ENCODE measurements at places on chromosomes 7 and 10.

DNA sequence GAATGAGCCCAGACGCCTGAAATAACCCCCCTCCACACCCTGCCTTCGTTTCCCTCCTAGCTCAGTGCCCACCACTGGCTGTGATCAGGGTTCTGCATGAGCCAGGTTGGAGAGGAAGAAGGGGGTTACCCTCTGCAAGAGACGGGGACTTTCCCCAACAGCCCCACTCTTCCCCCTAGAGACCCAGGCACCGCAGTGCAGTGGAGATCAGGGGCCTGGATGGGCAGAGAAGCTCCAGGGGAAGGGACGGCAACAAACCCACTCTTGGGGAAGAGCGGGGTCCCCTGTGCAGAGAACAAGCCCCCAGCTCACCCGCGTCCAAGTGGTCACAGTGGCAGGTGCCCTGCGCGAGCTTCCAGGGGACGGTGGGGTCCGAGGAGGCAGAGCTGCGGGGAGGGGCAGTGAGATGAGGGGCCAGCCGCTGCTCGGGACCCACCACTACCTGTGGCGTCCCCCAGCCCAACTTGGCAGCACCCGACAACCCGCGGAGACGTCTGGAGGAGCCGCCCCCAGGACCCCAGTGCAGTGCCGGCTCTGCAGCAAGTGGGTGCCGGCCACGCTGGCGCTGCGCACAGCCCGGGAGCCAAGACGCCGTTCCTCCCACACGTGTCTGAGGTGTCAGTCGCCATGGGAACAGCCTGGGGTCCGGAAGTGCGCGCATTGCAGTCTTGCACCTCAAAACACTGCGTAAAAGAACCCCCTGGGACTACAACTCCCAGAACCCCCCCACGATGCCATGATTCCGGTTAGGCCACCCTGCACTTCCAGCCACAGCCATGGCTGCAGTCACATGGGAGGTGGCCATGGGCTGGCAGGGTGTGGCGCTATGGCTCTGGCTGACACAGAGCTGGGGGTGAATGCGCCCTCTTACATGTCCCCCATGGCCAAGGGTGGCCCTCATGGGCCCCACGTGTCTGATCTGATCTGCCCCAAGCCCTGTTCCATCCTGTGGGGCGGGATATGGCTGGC, 45.8 kb upstream of the WIPI2 start:
- DNase-seq: peak; percentile 83

GRCh38 chr7:44568771-44569560, 4.7 kb downstream of the DDX56 start:
- DNase-seq: no peak

GRCh38 chr7:55970978-55971377, 6.6 kb downstream of the NIPSNAP2 start:
- DNase-seq: no peak

DNA sequence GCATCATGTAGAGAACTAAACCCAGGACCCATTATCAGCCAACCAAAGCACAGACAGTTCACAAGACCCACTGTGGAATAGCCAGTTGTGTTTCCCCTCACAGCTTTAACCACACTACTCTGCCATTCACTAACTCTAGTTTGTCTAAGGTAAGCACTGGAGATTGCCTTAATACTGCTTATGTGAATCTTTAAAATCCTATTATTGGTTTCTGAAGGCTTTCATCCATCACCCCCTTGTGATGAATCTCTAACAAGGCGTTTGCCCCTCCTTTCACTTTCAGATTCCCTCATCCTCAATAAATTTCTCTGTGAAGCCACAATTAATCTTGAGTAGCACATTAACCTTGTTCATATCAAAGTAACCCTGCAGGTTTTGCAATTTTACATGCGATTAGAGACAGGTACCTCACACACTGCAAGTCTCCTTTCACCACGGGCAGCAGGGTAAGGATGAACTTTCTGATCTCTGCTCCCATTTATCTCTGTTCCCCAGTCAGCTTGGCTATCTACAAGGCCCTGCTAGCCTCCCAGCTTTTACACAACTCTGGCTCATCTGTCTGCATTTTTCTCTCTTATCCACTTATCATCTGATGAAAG, 785.6 kb downstream of the REEP3 start:
- no peak for DNase-seq

DNA sequence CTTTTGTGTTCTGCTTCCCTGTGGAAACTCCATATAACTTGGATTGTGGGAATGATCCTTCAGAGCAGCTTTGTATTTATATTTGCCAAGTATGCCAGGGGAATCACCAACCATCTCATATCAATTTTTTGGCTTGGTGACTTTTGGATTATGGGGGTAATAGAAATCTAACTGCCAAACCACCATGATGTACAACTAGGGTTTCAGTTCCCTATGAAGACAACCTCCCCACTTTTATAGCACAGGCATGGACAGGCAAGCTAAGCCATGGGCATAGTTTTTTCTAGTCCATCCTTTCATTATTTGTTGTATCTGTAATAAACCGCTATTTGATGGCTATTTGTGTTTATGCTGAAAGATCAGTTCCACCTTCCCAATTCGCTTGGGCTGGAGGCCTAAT, 17.7 kb downstream of the NPY start:
- DNase-seq: no peak

DNA sequence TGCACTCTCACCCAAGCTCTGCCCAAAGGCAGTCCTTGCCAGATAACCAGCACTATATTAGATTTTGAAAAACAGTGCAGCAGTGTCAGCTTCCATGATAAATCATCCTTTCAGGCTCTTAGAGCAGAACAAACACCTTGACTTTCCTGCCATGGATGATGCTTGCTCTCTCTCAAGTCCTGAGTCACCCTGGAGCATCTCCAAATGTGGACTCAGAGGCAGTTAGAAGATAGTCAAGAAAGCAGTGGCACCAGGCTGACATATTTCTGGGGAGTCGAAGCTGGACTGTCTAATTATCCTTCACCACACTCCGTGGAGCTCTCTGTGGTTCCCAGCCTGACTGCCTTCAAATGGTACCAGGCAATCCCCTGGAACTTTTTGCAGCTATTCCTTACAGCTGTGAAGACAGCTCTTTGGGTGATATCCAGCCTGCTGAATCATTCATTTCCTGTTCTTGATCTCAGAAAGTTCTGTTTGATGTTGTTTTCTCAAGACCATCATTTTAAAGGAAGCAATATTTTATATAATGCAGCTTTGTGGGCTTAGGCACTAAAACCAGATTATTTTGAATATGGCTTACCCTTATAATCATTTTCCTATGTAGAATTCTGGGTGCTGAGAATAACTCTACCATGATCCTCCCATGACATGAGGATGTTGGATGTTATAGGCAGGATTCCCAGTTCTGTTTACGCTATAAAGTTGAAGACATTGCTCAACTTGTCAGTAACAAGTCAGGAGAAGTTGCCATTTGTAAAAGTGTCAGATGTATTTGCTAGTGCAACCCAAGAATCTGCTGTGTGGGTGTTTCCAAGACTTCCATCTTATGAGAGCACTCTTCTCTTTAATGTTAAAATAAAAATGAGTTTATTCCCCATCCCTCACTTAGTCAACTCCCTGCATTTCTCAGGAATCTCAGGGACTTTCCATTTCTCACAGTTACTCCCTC, 233.8 kb downstream of the C7orf25 start:
- DNase-seq: no peak
